HuH-7.5 (cell line): ENCODE measurements at places on chromosomes 16 and 17.

- no peak for DNase-seq
These were observed 9.9 kb upstream of the LCAT start for GRCh38 chr16:67953641-67954375.

DNA sequence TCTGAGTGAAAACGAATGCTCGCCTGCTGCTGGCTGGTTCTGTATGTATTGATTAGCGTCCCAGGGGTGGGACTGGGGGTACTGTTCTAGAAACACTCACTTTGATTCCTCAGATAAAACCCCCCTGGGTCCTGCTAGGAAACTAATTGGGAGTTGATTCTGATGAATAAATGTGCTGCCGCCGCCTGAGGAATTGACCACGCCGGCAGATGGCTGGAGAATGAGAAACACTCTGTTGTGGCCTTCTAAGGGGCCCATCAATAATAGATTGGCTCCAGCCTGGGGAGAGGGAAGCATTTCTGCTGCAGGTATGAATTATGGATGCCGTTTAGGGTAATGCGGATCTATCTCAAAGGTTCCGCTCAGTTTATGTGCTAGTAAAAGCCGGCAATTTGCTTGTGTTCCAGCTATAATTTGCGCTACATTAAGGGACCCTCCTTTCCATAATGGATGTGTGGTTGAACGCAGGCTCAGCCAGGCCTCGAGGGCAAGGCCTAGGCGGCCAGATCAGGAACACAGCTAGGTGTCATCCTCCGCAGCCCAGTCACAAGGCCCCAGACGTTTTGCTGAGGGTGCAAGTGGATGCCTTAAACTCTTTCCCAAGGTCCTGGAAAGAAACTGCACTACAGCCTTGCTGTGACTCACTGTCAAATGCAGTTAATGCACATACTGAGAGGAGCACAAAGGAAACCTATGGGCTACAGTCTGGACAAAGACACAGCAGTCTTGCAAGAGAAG is 132.2 kb upstream of the HS3ST2 start:
- no peak for DNase-seq

DNA sequence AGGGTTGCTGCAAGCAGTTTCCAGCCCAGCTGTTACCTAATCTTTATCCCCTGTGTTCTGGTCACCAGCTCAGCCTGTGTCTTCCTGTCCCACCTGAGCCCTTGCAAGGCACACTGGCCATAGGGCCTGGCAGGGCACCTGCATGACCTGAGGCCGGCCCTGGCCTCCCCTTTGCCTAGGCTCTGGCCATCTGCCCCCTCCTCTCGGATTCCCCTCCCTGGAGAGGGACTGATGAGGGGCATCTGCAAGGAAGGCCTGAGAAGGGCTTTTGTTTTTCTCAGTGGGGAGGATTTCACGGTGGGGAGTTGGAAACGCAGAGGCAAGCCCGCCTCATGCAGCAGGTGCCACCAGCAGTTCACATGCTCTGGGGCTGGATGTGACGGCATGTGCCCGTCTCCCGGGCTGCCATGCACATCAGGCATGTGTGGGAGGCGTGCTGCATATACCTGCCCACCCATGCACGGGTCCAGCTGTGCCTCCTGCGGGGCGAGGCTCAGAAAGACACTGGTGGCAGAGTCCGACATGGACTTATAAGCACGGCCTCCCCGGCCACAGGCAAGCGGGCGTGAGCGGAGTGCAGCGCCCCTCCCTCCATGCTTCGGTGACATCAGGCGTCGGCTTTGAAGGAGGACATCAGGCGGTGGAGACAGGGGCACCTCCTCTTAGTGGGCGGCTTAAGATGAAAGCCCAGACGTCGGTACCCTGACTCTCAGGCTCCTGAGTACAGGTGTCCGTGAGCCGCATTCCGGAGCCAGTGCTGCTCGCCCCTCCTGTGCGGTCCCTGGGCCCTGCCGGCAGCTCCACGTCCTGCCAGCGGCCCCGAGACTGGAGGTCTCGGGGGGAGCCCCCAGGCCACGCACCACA is 16.5 kb downstream of the ASPSCR1 start:
- DNase-seq: no peak

- DNase-seq: no peak
These were observed 40.6 kb upstream of the MYOCD start for GRCh38 chr17:12625092-12625491.

DNA sequence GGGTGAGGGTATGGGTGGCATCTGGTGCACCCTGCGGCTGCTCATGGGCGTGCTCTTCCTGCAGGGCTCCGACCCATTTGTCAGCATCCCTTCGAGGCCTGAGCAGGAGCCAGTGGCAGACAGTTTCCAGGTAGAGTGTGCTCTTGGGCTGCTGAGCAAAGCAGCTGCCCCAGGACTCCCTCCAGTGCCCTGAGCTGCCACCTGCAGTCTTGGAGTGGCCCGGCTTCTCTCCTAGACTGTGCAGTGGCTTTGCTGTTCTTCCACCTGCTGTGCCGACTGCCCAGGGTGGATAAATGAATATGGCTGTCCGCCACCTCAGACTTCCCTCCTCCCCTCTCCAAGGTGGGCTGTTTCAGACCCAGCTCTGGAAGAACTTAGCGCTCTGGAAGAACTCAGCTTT is 10.8 kb upstream of the JPT2 start:
- DNase-seq: no peak

DNA sequence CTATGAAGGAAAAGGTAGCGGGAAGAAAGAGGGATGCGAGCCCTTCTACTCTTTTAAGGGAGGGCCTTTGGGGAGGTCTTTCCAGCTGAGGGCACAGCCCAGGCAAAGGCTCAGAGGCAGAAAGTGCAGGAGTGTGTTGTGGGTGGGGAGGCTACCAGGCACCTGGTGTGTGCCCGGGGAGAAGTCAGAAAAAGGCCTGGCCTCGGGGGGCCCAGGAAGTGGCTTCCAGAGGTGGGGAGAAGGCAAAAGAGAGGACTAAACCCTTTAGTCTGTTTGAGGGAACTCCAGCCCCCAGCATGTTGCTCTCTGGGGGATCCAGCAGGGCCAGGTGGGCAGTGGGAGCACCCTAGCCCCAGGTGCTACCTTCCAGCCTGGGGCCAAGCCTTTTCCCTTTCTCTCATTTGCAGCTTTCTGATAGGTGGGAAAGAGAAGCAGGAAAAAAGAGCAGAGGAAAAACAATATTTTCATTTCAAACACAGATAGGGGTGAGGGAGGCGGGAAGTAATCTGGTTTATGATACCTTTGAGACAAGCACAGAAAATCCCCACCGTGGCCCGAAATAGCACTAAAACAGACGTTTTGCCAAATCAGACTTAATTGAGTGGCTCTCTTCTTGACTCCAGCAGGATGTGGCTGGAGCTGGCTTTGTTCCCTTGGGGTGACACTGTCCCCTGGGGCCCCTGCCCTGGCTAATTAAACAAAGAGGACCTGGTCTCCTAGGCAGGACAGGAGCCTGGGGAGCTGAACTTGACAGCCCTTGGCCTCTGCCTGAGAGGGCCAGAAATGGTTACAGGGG is 10.4 kb downstream of the RAI1 start:
- no peak for DNase-seq
